ENCODE measurements at places on chromosomes 2 and 18.

GRCh38 chr2:205760157-205760556 lies 77.9 kb downstream of the NRP2 start:
- DNase-seq, result no peak

DNA sequence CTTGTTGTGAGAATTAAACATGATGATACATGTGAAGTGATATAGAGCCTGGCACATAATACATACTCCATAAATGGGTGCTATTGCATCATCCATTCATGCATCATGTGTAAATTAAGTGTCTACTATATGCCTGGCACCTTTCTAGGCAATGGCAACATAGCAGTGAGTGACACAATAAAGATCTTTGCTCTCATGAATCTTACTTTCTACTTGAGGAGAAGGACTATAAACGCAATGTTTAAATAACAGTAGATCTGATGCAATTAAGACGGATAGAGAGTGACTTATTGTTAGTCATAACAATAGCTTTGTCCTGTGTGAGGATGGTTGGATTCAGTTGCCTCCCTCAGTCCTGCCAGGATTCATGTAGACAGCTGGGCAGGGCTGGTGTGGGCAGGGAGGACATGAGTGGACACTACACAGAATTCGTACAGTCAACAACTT lies 88.4 kb upstream of the NPAS2 start:
- DNase-seq, result no peak

GRCh38 chr2:233446121-233446520 lies 91.8 kb downstream of the DGKD start:
- DNase-seq, result no peak

DNA sequence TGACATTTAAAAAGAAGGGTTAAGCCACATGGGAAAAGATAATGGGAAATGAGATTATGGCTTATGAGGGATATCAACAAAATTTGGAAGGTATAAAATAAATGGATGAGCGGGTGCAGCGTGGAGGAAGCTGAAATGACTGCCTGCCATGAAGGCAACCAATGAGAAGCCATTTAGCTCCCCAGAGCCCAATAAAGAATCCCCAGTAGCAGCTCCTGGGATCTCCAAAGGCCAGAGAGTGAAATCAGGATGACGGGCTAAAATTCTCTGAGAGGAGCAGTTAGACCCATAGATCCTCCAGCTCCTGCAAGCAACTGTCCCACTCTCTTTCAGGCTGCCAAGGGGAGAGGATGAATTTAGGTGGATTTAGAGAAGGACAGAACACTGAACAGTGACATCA lies 12.9 kb upstream of the MAPRE3 start:
- DNase-seq, result no peak

DNA sequence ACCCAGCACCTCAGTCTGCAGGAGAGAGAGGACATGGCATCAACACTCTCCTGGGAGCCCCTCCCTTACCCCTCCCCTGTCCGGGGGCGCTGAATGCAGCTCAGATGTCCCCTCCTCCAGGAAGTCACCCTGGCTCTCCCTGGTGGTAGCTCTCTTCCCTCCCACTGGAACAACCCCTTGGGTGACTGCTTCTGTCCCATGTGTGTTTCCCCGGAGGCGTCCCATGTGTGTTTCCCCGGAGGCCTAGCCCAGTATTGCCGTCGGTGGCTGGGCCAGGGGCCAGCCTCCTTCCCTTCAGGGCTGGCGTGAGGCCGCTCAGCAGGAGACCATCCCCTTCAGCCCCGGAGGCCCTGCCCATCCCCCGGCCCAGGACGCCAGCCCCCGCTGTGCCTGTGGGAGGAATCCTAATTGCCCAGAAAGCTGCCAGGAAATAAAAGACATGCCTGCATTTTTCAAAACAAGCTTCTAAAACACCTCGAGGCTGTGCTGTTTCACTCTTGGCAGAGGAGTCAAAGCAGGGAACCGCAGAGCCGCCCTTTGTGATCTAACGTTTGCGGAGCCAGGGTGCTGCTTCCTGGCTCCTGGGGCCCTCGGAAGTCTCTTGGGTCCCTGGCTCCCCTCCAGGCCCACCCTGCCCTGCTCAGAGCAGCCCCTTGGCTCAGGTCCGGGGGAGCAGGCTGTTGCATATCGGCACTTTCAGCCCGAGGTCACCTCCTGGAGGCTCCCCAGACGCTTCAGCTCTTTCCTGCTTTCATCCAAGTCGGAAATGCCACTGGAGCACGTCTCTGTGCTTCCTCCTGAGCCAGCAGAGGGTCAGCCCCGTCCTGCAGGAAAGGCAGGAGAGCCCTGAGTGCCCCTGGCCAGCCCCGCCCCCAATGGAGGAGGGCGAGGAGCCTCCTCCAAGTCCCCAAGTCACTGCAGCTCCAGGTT lies 11.4 kb downstream of the SNED1 start:
- no peak for DNase-seq

GRCh38 chr2:233303252-233303651 lies 4.4 kb upstream of the SAG start:
- DNase-seq, result no peak

Data from activated T-cell treated with anti-CD3 and anti-CD28 coated beads, Interleukin-2, amount 50 U/mL, for 4 hours (primary cell).